ENCODE measurements at places on chromosomes 1 and 21. TPM values are rescaled to one million over a fixed set of nuclear protein-coding genes. Genes with fewer than 3 reads are reported as not detected.

DNA sequence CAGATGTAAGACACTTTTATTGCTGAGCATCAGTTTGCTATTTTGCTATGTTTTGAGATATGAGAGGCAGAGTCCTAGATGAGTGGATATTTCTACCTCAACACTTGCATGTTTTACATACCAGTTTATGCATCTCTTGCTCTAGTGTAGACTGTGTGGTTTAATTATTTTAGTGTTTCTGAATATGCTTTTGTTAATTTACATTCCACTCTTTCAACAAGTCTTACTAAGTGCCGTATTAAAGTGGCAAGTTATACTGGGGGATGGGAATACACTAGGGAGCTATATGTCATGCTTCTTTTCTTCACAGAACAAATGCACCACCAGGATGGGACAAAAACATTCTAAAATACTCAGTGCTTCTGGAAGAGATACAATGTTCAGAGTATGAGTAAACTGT, 507.7 kb upstream of the PRMT6 start:
- H3K27ac ChIP-seq, result no peak overlapping the region
- H3K27me3 ChIP-seq, result no peaks in the 10 kb centered on the region
- DNase-seq, result no peak
- no peaks in the 10 kb centered on the region for H3K4me1 ChIP-seq

DNA sequence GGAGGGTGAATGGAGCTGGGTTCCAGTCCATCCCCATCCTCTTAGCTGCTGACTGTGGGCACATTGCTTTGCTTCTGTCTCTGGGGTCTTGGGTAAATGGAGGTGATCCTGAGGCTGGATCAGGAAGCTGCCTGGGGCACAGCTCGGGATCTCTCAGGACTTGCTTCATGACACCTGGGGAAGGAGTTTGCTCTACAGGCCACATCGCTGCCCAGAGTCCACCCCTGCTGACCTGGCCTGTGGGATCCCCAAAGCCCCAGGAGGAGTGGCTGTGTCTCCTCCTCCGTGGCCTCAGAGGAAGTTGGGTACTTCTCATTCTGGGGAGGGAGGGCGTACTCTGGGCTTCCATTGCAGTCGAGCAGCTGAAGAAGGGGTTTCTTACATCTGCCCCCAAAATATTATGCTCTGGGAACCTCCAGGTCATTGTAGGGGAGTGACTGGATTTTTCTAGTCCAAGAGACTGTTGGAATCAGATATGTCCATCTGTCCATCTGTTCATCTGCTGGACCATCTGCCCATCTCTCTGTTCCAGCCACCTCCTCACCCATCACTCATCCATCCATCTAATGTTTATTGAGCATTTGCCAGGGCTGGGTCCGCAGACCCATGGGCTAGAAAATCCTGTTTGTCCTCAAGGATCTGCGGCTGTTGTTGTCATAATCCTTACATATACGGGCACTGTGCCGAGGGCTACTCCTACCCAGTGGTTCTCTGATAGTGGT, 45.9 kb downstream of the ARHGEF10L start:
- H3K4me1 ChIP-seq, result peaks cover 21% of the 10 kb centered on the region
- H3K27me3 ChIP-seq, result no peaks in the 10 kb centered on the region
- no peak overlapping the region for H3K27ac ChIP-seq
- no peaks in the 10 kb centered on the region for H3K36me3 ChIP-seq
- DNase-seq, result no peak

DNA sequence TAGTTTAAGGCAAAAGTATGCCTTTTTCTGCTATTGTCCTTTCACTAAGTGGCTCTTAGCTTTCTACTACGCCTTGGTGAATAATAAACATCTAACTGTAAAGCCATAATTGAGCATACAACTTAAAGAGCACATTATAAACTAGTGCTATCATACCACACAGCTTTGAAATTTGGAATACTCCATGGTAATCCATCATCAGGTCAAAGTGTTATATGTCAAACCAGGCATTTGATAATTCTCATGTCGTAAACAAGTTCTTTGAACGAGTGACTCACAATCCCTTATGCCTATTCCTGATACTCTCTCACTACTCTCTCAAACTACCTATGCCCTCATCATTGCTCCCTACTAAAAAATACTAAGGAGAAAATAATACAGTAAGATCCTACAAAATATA, 60.3 kb upstream of the FMN2 start:
- H3K4me1 ChIP-seq, result no peaks in the 10 kb centered on the region
- H3K27me3 ChIP-seq, result no peaks in the 10 kb centered on the region
- DNase-seq, result no peak
- no peak overlapping the region for H3K4me3 ChIP-seq

Gene ELOVL1
- 126 TPM for total RNA-seq

Gene LCE2C
- total RNA-seq, result not detected

Gene ZBTB7B
- 83.3 TPM for total RNA-seq

Gene NUP210L
- total RNA-seq, result 0.26 TPM

Gene A3GALT2
- not detected for total RNA-seq
